ENCODE measurements at places on chromosomes 1 and 21.

DNA sequence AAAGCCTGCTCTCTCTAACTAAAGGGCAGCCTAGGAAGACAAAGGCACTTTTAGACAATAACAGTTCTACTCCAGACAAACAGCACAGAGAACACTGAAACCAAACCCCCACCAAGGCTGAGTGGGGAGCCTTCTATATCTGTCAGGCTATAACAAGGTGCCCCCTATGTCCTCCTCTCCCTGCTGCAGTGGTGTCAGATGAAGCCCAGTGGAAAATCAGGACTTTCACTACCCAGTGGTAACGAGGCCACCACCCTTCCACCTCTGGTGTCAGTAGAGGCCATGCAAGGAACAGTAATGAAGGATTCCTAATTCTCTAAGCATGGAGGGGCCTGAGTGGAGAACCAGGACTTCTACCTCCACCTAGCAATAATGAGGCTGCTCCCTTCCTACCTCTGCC lies 83.7 kb downstream of the ZSWIM5 start:
- no peak for DNase-seq

- no peak for DNase-seq
These were observed 38.8 kb downstream of the DNASE2B start for GRCh38 chr1:84436876-84437655.

- peak; percentile 50 for DNase-seq
These were observed 180.0 kb downstream of the CDC7 start for GRCh38 chr1:91680556-91681155.

DNA sequence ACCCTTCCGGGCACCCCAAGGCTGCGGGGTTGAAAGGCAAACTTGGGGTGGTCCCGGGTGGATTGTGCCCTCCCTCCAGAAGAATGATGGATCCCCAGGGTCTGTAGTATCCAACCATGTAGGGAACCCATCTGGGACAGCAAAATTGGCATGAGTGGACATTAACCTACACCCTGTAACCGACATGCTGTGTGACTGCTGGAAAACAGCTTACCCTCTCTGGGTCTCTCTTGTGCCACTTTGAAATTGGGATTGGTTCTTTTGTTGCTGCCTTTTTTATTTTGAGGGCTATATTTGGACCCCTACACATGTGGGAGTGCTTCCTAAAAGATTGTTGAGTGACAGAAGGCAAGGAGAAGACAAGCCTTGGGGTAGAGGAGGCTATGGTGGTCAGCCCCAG lies 19.5 kb downstream of the PADI1 start:
- no peak for DNase-seq

DNA sequence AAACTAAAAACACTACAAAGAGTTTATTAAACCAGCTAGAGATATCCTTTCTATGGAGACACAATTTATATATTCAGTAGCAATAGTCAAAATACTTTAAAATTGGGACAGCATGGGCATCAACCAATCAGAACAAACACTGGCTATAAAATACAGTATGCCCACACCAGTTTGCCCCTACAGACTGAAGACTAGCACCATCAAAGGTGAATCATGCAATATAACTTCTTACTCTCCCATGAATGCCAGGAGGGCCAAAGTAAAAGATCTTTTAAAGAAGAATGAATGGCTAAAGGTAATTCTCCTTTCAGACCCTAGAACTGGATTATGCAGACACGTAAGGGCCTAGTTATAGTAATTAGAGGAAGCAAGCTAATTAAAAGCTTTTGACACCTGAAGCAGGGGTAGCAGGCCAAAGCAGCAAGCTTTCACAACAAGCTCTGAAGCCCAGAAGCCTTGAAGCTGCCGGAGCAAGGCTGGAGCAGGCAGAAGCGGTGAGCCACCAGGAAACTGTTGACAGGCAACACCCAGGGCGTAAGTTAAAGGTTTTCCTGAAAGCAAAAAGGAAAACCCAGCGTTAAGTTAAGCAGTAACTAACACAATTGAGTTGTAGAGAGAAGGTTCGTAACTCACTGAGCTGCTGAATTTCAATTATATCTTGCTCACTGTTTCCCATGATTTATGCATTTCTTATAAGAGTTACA lies 99.3 kb downstream of the CDC42BPA start:
- no peak for DNase-seq

DNA sequence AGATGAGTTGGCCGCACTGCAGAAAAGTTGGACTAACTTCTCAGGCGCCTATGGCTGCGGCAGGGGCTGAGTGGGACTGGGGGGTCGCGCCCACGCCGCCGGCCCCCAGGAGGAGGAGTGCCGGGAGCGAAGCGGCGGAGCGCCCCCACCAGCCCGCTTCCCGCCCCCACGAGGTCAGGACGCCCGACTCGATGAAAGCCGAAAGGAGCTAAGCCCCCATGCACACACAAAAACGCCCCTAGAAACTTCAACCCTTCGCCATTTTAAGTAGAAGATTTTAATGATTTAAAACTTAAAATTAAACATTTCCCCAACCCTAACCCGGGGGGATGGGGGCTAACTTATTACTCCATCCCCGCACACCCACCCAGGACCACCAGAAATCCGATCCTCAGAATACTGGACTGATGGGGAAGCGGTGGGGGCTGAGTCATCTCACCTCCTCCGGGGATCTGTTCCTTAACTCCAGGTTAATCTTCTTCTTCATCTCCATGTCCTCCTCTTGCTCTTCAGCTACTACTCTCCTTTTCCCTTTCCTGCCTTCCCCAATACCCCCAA lies 539 bp downstream of the ANP32E start:
- no peak for DNase-seq

DNA sequence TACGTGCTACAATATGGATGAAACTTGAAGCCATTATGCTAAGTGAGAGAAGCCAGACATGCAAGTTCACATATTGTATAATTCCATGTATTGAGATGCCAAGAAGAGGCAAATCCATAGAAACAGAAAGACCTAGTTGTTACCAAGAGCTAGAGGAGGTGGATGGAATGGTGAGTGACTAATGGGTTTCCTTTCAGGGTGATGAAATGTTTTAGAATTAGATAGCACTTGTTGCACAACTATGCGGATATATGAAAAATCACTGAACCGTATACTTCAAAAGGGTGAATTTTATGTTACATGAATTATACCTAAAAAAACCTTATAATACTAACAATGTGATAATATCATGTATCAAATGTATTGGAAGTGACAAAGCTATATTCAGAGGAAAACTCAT lies 18.1 kb downstream of the EPHA10 start:
- DNase-seq = no peak

DNA sequence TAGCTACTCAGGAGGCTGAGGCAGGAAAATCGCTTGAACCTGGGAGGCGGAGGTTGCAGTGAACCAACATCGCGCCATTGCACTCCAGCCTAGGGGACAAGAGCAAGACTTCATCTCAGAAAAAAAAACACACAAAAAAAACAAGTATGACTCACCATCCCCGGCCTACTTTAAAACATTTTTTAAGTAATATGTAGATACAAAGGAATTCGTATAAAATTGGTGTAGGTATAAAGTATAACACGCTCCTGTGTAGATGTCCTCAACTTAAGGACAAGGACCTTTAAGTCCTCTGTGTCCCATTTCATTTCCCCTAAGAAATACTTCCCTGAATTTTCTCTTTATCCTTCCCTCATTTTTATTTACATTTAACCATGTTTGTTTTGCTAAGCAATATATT lies 73.4 kb upstream of the PKN2 start:
- no peak for DNase-seq

- no peak for DNase-seq
These were observed 180.5 kb downstream of the TGFB2 start for GRCh38 chr1:218525451-218526197.

GRCh38 chr1:9202240-9202870 lies 32.2 kb upstream of the H6PD start:
- DNase-seq = no peak

DNA sequence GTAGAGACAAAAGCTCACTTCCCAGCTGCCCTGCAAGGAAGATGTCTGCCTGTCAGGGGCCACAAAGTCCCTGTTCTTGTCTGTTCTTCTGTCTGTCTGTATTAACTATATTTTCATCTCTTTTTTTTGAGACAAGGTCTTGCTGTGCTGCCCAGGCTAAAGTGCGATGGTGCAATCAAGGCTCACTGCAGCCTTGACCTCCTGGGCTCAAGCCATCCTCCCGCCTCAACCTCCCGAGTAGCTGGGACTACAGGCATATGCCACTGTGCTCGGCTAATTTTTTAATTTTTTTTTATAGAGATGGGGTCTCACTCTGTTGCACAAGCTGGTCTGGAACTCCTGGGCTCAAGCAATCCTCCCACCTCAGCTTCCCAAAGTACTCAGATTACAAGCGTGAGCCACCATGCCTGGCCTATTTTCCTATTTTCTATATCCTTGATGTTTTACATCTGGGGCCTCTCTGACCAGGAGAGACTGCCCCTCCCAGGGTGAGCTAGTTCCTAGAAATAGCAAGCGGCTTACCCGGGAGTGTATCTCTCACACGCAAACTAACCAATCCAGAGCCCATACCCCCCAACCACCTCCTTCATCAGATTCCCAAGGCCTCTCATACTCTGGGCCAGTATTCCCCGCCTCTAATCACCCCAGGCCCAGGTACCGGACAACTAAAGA lies 5.4 kb upstream of the KLHDC7A start:
- DNase-seq = no peak

GRCh38 chr21:34270411-34270810 lies 93.4 kb upstream of the KCNE2 start:
- DNase-seq = no peak

- DNase-seq = no peak
These were observed 124.3 kb downstream of the CENPF start for GRCh38 chr1:214727274-214727673.

DNA sequence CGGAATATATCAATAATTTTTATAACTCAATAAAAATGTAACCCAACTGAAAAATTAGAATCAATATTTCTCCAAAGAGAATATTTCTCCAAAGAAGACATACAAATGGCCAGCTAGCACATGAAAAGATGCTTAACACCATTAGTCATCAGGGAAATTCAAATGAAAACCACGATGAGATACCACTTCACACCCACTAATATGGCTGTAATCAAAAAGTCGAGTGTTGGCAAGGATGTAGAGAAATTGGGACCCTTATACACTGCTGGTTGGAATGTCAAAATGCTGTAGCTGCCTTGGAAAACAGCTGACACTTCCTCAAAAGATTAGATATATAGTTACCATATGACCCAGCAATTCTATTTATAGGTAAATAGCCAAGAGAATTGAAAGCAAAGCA lies 133.0 kb downstream of the GPR52 start:
- no peak for DNase-seq

DNA sequence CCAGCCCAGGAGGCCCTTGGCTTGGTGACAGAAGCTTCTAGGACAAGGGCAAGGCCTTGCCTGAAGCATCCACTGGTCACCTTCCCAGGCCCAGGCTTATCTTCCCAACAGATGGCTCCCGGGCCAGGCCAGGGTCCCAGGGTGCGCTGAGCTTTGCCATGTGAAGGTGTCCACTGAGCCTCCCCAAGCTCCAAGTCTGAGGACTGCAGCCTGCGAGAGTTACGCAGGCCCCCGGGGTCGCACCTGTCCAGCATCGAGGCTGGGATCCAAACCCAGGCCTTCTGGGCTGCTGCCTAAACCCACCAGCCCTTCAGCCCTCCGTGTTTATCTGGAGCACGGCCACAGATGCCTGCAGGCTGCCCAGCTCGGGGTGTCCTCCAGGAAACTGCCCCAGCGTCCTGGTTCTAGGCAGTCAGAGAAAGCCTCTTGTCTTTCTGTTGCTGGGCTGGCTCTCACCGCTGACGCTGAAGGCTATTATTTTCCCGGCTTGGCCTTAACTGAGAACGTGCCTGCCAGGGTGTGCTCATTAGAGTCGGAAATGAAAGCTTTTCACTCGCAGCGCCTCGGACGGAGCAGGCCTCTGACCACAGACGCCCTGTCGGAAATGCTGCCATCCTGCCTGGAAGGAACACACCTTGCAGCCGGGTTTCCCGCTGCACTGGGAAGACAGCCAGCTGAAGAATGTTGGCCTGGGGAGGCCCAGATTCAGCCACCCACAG lies 71.4 kb downstream of the MEGF6 start:
- no peak for DNase-seq

GRCh38 chr1:28971980-28972771 lies 57.8 kb downstream of the EPB41 start:
- DNase-seq = no peak

- no peak for DNase-seq
These were observed 40.7 kb downstream of the LPGAT1 start for GRCh38 chr1:211789641-211790464.

DNA sequence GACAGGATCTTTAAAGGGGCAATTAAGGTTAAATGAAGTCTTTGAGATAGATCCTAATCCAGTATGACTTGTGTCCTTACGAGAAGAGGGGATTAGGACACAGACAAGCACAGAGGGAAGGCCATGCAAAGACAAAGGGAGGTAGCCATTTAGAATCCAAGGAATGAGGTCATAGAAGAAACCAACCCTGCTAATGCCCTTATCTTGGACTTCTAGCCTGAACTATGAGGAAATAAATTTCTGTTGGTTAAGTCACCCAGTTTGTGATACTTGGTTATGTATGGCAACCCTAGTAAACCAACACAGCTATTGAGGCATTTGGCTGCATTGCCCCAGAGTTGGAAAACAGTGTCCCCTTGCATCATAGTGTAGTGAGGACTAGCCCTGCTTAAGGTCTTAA lies 121.3 kb downstream of the MAST2 start:
- no peak for DNase-seq

- DNase-seq = no peak
These were observed 41.9 kb downstream of the JUN start for GRCh38 chr1:58741678-58742553.

GRCh38 chr1:118688891-118689290 lies 299.3 kb downstream of the TBX15 start:
- no peak for DNase-seq

DNA sequence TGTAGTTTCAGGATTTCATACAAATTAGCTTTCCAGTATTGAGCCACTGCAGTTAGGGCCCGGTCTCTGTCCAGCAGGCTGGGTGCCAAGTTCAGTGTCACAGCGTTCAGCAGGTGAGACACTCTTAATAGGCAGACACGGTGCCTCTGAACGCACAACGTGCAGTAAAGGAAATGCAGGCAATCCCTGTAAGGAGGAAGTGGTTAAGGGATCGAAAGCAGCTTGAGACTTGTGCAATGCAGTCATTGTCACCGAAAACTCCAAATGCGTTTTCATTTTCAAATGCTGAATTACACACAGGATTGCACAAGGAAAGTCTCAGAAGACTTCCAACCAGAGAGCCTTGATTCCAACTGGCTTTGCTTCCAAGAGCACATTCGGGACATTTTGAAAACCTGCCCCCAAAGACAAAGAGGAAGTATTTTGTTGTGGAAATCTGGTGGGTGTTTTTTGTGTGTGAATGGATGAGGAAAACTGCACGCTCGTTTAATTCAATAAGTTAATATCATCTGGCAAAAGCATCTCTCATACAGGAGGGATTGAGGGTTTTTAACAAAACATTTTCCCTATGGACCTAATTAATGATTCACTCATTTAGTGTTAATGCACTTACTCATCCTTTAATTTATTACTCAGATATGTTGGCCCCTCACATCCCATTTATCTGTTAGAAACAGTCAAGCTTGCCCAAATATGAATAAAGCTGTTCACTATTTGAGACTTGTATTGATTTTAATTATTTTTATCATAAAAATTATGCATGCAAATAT lies 61.6 kb downstream of the PTGS2 start:
- DNase-seq = no peak

DNA sequence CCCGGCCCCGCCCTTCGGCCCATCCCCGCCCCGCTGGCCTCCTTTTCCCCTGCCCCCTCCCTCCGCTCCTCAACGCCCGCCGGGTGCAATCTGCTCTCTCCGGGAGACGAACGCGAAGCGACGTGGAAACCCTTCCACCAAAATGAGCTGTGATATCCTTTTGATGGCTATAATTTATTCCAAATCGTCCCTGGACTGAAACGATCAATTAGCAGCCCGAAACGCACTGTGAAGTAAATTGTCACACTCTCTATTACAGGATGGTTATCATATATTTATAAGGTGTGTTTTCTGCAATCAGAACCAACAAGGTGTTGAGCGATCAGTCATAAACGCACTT lies 134.6 kb upstream of the BARHL2 start:
- no peak for DNase-seq

Measured in DMS 273 treated with DMSO at 0.1 percent for 48 hours (cell line).